ENCODE measurements at places on chromosomes 5 and 9.

DNA sequence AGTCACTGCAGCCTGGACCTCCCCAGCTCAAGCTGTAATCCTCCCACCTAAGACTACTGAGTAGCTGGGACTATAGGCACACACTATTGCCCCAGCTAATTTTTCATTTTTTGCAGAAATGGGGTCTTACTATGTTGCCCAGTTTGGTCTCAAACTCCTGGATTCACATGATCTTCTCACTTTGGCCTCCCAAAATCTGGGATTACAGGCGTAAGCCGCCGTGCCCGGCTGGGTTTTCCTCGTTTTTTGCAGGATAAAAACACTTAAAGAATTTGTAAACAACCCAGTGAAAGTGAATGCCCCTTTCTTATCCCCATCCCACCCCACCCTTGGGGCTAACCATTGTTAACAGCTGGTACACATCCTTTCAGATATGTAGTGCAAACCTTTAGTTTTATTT, 7.7 kb downstream of the CLTB start:
- no peak for DNase-seq

GRCh38 chr5:177600508-177601018, 631 bp downstream of the B4GALT7 start:
- no peak for DNase-seq

DNA sequence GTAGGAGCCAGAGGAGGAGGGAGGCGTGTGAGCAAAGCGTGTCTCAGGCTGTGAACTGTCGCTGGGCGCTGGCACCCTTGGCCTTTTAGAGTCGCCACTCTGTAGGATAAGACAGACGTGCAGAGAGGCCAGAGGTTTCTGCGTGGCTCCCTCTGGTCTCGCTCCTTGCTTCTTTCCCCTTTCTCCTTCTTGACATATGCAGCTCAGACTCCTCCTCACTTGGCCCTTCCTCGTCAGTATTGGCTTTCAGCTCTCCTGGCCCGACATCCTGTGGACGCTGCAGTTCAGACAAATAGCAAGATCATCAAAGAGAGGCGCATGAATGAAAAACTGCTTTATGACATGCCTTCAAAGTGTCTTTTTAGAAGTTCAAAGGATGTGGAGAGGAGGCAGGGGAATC, 116.8 kb upstream of the SPRY4 start:
- no peak for DNase-seq

- no peak for DNase-seq
Observed at GRCh38 chr9:101354765-101355708, 29.8 kb downstream of the BAAT start.

- no peak for DNase-seq
Observed at GRCh38 chr9:79403495-79403894, 168.3 kb upstream of the TLE4 start.
